ENCODE measurements at places on chromosomes 12 and 14.

GRCh38 chr14:104149278-104149595 is 10.8 kb downstream of the KIF26A start:
- DNase-seq = no peak

GRCh38 chr12:99529966-99530365 is 117.6 kb upstream of the GARIN6 start:
- DNase-seq = no peak

DNA sequence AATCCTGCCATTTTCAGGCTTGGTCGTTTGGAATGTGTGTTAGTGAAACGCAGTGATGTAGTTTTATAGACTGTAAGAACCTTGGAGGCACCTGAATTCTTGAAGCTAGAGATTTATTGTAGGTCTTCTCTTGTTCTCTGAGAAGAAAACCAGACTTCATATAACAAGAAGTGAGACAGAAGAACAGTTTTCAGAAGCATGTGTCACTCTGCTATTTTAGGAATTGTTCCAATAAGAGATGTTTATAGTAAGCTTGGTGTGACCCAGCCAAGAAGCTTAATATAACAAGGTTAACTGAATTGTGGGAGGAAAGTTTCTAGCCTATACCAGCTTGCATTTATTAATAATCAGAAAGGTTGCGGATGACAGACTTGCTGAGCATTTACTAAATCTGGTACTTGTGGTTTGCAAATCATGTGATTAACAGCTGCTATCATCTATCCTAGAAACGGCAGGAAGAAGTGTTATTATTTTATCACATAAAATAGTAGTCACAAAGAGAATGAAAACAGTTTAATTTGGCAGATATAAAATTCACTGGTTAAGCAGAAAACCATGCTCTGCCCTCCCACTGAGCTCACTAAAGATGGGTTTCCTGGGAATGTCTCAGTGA is 49.2 kb upstream of the BCAT1 start:
- no peak for DNase-seq

DNA sequence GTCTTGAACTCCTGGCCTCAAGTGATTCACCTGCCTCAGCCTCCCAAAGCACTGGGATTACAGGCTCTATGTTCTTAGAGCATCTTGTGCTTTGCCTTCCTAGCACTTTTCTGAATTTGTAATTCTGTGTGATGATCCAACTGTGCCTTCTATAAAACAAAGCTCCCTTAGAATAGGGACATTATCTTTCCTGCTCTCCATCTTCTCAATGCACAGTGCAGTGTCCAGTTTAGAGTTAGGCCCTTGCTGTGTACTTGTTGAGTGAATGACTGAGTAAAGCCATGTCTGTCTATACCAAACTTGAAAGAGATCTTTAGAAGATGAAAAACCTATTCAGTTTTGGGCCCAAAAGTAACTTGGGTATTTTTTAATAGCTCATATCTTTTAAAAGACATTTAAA is 5.2 kb downstream of the WDR20 start:
- no peak for DNase-seq

GRCh38 chr12:26647088-26647487 is 185.9 kb downstream of the ITPR2 start:
- DNase-seq = no peak

DNA sequence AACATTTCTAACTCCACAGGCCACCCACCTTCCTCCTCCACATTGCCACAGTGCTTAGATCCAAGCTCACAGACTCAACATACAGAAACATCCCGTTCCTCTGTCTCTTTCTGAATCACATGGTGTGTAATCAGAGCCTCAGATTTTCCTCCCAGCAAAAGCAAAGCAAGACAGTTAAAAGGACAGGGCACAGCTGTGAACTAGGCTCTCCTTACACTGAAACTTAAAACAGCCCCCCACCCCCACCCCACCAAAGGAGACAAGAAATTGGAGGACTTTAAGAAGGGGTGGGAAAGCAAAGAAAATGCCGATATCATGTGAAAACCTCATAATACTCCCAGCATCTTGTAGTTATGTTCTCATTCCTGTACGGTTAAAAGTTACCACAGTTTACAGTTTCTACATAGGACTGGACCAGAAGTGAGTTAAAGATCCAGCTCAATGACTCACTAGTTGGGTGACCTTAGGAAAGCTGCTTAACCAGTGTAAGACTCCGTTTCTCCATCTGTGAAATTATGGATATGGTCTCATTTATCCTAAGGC is 4.8 kb downstream of the YBX3 start:
- DNase-seq = no peak

GRCh38 chr14:22168092-22168955 is 420.7 kb downstream of the DAD1 start:
- no peak for DNase-seq

- no peak for DNase-seq
Observed at GRCh38 chr12:114190971-114191370, 215.0 kb downstream of the TBX5 start.

DNA sequence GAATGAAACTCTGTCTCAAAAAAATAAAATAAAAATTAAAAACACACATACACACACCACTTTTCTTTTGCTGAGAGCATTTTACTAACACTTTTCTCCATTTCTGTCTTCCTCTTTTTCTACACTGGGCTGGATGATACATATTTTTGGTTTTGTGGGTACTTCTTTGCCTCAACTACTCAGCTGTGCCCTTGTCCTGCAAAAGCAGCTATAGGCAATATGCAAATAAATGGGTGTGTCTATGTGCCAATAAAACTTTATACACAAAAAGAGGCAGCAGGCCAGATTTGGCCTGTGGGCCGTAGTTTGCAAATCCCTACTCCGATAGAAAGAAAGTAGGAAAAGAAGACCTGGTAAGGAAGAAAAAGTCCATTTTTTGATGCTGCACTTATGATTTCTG is 6.5 kb downstream of the CLMN start:
- DNase-seq = no peak

- DNase-seq = no peak
Observed at GRCh38 chr12:58980768-58981167, 60.5 kb upstream of the LRIG3 start.

GRCh38 chr12:4809013-4809448 is 88.8 kb downstream of the GALNT8 start:
- DNase-seq = no peak
